ENCODE measurements at places on chromosomes 5 and 9.

GRCh38 chr9:89996773-89997172, 392.0 kb downstream of the GADD45G start:
- DNase-seq: no peak

DNA sequence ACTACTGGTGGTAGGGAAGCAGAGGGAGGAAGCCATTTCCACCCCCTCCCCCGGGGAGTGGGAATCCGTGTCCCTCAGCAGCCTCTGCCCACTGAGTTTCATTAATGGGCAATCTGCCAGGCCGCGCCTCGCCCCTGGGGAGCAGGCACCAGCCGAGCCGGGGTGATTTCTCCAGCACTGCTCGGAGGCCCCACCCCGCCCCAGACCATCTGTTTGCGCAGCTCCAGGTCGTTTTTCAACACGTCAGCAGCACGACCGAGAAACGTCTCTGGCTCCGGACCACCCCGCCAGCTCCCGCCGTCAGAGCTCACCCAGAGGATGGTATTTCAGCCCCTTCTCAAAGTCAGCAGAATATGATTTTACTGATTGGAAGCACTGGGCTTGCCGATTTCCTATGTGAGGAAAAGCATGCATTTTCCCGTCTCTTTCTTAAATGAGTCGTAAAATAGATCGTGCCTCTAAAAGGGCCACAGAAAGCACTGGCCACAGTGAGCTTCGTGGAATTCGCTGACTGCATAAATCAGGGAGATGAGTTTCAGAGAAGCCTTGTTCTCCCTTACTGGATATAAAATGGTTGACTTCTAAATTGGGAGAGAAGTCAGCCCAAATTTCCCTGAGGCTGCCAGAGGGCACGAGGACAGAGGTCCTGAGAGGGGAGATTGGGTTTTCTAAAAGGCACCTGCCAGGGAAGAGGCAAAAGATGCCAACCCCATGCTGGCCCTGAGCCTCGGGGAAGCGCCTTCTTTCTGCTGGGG, 47.0 kb downstream of the OLFM1 start:
- DNase-seq: no peak

DNA sequence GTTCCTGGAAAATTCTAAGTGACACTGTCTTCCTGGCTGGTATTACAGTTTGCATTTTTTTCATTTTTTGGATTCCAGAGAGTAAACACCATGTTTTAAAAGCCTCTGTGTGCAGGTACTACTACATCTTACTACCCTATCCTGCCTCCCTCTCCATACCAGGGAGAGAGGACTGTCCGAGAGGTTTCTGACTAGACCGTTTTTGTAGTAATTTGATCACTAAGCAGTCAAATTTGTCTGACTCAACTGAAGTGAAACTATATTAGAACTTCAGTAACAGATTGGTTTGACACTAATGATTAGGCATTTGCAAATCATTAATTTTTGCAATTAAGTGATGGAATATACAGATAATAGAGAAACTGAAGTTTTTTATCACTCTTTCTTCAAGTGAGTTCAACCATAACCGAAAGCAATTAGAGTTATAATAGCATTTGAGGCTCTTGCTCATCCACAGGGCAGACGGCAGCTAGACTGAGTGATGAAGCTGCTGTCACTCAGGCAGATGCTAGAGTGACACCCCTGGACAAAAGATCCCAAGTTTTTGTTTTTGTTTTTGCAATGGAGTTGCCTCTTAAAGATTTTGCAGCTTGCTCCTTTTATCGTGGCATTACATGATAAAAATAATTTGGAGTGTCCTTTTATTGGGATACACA, 44.3 kb downstream of the SMARCA2 start:
- no peak for DNase-seq

- no peak for DNase-seq
Observed at GRCh38 chr9:110788871-110789270, 120.3 kb downstream of the MUSK start.
